ENCODE measurements at places on chromosomes 5 and 9.

GRCh38 chr9:110532908-110533665 lies 46.5 kb downstream of the SVEP1 start:
- no peak for DNase-seq

DNA sequence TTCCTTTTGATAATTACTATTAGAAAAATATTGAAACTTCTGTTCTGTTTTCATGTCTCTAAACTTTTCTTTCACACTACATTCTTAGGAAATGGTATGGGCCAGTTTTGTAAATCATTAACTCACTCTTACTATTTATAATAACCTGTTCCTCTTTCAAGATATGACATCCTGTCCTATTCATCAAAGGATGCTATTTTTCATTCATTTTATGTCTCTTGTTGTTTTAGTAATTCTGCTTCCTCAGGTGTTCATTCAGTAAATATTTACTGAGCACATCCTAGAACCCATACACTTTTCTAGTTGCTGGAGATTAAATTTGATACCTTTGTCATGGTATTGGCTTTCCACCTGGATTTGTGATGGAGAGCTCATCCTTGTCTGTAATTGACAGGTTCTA lies 58.0 kb downstream of the GDA start:
- DNase-seq, result no peak

- DNase-seq, result no peak
Measured at GRCh38 chr5:35488791-35489190, 128.9 kb upstream of the SPEF2 start.

GRCh38 chr5:68251804-68252522 lies 36.4 kb downstream of the PIK3R1 start:
- DNase-seq, result no peak
